Activated T-helper 1 cell treated with anti-CD3 and anti-CD28 coated beads, Interleukin-12 subunit alpha, Interleukin-12 subunit beta, Interleukin-2, Interleukin-4 antibody, amounts not matched to agents 30 ng/mL and 10 ng/mL and 1 ng/mL, durations not matched to agents 14 hours and 24 hours and 36 hours (primary cell): ENCODE measurements at places on chromosomes 3 and 15. TPM values are rescaled to one million over a fixed set of nuclear protein-coding genes. Genes with fewer than 3 reads are reported as not detected.

GRCh38 chr3:141415953-141416352, 47.6 kb downstream of the ZBTB38 start:
- H3K36me3 ChIP-seq, result peaks cover 51% of the 10 kb centered on the region
- H3K27me3 ChIP-seq, result no peaks in the 10 kb centered on the region
- DNase-seq, result no peak

DNA sequence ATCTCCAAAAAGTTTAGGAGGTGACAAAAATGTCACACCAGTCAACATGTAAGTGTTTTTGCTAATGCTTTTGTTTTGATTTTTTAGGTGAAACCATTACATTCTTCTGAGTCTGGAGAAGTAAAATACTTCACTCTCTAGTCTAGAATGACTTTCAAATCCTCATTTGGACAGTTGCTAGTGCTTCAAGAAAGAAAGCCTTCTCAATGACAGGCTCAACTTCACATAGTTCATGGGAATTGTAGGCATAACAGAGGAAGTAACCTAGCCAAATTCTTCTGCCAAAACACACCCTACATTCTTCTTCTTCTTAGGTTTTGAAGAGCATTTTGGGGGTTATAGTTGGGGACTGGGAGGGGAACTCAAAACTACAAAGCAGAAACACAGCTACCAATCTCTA, 29.4 kb upstream of the HEG1 start:
- peaks cover 9% of the 10 kb centered on the region for H3K4me1 ChIP-seq
- H3K27ac ChIP-seq, result no peak overlapping the region
- H3K36me3 ChIP-seq, result peaks cover 2% of the 10 kb centered on the region
- no peak overlapping the region for H3K4me3 ChIP-seq
- H3K27me3 ChIP-seq, result peaks cover 24% of the 10 kb centered on the region
- no peak for DNase-seq

DNA sequence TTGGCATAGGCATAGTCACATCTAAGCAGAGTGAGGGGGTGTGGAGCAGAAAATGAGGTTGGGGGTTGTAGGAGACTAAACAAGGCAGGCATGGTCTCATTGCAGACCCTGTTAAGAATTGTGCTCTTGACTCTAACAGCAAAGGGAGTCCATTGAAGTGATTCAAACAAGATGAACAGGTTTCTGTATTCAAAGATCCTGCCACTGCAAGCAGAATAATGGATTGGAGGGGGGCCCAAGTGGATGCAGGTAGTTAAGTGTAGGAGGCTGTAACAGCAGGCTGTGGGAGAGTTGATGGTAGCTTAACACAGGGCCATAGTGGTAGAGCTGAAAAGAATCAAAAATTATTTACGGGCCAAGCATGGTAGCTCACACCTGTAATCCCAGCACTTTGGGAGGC, 34.4 kb downstream of the CASR start:
- no peak overlapping the region for H3K27ac ChIP-seq
- no peaks in the 10 kb centered on the region for H3K4me1 ChIP-seq
- H3K36me3 ChIP-seq, result no peaks in the 10 kb centered on the region
- H3K27me3 ChIP-seq, result peaks cover 25% of the 10 kb centered on the region

DNA sequence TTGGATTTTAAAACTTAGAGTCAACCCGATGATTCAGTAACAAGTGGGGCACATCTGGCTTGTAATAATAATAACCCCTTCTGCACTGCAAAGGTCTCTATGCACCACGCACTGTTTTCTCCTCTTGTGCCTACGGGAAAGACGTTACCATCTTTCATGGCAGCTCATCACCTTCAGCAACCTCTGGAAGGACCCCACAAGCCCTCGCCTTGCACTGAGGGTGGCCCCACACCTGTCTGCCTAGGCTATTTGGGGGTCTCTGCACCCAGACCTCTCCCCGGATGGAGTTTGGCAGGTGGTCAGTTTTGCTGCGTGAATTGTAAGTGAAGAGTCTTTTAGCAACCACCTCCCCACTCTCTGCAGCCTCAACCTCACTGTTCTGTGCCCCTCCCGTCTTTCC, 138.6 kb upstream of the MEF2A start:
- H3K27ac ChIP-seq, result peak overlapping the region; percentile 90
- peaks cover 45% of the 10 kb centered on the region for H3K4me1 ChIP-seq
- no peaks in the 10 kb centered on the region for H3K27me3 ChIP-seq
- DNase-seq, result no peak

DNA sequence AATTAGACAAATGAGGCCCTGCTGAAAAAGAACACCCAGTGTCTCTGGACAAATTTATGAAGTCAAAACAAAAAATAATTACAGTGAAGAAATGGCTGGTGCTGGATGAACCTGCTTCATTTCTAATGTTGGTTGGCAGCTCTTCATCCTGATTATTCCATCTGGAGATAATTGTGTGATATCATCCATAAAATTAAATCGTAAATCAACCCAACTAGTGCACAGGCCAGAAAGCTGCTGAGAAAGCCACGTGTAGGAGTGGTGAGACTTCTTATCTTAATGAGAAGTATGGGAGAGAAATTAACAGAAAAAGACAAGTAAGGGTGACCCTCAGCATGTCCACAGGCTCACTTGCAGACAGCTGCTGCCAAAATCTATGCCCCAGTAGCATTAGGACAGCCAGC, 465.2 kb upstream of the TGFBR2 start:
- no peaks in the 10 kb centered on the region for H3K4me1 ChIP-seq
- no peaks in the 10 kb centered on the region for H3K27me3 ChIP-seq
- no peak for DNase-seq
- no peaks in the 10 kb centered on the region for H3K36me3 ChIP-seq
- no peak overlapping the region for H3K4me3 ChIP-seq

DNA sequence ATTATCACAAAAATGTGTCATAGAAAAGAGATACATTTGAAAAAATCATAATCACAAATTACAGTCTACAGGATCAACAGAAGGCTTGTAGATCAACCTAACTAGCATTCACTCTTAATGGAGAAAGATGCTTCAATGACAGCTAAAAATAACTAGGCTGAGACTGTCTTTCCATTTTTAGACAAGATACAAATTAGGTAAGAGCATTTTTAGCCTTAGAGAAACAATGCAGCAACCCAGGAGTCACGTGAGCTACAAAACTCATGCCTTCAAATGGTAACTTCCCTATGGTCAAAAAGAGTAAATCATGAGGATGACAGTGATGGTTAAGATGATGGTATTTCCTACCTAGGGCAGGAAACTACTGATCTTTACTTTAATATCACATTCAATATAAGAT, 415.4 kb downstream of the MAGI1 start:
- H3K36me3 ChIP-seq, result no peaks in the 10 kb centered on the region
- no peak overlapping the region for H3K27ac ChIP-seq
- H3K4me3 ChIP-seq, result no peak overlapping the region
- no peak for DNase-seq
- no peaks in the 10 kb centered on the region for H3K27me3 ChIP-seq

- no peak for DNase-seq
- no peaks in the 10 kb centered on the region for H3K36me3 ChIP-seq
- no peaks in the 10 kb centered on the region for H3K4me1 ChIP-seq
- H3K4me3 ChIP-seq, result no peak overlapping the region
These were observed 95.4 kb downstream of the PLOD2 start for GRCh38 chr3:146065573-146066006.

DNA sequence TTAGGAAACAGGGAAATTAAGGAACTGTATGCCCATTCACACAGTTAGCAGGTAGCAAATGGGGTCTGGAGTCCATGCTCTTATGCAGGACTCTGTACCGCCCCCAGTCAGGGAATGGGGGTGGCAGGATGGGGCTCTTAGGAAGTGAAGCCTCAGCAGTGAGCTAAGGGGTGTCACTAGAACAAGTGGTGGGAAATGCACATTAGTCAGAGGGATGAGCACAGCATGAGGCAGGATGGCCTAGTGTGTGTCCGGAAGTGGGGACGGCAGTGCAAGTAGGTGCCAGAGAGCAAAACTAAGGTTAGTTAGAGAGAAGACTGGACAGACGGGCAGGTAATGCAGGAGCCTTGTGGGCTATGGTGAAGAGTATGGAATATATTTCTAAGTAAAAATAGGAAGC, 60.7 kb downstream of the ST3GAL6 start:
- H3K27ac ChIP-seq, result no peak overlapping the region
- H3K4me3 ChIP-seq, result no peak overlapping the region
- no peaks in the 10 kb centered on the region for H3K36me3 ChIP-seq
- no peak for DNase-seq

DNA sequence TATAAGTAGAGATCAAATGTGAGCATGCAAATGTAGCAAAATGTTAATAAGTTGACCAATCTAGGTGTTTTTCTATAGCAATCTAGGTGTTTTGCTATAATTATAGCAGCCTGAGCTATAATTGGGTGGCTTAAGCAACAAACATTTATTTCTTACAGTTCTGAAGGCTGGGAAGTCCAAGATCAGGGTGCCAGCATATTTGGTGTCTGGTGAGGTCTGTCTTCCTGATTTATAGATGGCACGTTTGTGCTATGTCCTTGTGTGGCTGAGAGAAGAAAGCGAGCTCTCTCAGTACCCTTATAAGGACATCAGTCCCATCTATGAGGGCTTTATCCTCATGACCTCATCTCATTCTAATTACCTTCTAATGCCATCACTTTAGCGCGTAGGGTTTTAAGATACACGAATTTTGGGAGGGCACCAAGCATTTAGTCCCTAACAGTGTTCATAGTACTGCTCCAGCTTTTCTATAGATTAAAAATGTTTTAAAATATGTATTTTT, 171.1 kb downstream of the GHSR start:
- no peak overlapping the region for H3K27ac ChIP-seq
- H3K27me3 ChIP-seq, result no peaks in the 10 kb centered on the region
- H3K4me1 ChIP-seq, result no peaks in the 10 kb centered on the region
- no peak overlapping the region for H3K4me3 ChIP-seq
- H3K36me3 ChIP-seq, result peaks cover 6% of the 10 kb centered on the region

- DNase-seq, result no peak
- no peak overlapping the region for H3K27ac ChIP-seq
- no peak overlapping the region for H3K4me3 ChIP-seq
- H3K4me1 ChIP-seq, result no peaks in the 10 kb centered on the region
These were observed 177.9 kb downstream of the SATB1 start for GRCh38 chr3:18247139-18247695.

GRCh38 chr3:170760174-170760526, 109.8 kb downstream of the RPL22L1 start:
- H3K27ac ChIP-seq, result no peak overlapping the region
- H3K4me1 ChIP-seq, result no peaks in the 10 kb centered on the region
- peaks cover 5% of the 10 kb centered on the region for H3K27me3 ChIP-seq
- no peak overlapping the region for H3K4me3 ChIP-seq
- no peaks in the 10 kb centered on the region for H3K36me3 ChIP-seq

DNA sequence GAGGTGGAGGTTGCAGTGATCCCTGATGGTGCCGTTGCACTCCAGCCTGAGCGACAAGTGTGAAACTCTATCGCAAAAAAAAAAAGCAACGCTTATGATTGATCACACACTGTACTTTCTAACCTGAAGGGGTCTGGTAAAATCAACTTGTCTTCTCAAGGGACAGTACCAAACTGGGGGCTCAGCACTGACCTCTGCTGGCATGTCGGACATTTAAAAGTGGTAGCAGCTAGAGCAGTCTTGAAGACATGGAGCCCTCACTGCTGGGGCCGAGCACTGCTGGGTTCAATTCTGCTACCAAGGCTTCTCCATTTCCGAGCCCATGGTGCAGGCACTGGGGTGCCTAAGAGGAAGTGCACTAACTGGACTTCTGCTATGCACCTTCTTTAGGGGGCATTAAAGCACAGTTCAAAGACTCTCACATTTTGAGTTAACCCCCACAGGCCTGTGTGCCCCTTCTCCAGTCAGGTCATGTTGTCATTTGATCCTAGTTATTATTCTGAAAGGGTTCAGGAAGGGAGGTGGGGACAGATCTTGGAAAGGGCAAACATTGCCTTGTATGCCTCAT, 26.4 kb upstream of the LAMP3 start:
- no peaks in the 10 kb centered on the region for H3K27me3 ChIP-seq
- H3K4me1 ChIP-seq, result peaks cover 15% of the 10 kb centered on the region
- no peak overlapping the region for H3K4me3 ChIP-seq
- H3K36me3 ChIP-seq, result no peaks in the 10 kb centered on the region
- no peak for DNase-seq

DNA sequence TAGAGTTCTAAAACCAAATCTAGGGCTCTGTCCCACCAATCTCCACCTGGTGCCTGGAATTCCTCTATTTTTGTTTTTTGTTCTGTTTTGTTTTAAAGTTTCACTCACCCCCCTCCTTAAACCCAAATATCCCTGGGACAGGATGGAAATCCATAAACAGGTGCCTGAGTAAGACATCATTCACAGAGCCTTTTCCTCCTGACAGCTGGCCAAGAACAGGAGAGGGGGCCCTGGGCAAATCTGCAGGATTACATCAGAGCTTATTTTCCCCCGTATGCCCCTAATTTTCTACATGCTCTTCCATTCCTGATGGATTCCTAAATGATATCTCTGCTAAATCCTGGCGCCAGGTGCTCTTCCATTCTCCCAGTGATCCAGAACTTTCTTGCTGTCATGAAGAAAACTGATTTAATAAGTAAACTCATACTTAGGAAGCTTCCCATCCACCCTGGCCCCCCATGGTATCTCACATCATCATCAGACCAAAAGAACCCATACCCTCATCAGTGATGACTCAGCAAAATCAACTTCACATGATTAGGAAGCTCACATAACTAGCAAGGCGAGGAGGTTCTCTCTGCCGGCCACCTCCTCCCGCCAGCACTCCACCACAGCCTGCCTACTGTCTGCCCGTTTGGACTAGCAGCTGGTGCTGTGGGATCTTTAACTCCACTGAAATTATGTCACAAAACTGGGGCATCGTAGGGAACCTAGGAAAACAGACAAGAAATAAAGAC, 61.0 kb downstream of the LIPC start:
- no peak overlapping the region for H3K4me3 ChIP-seq
- no peak for DNase-seq
- peaks cover 2% of the 10 kb centered on the region for H3K36me3 ChIP-seq
- H3K27ac ChIP-seq, result no peak overlapping the region
- peaks cover 55% of the 10 kb centered on the region for H3K4me1 ChIP-seq

The CPLX3 gene
- total RNA-seq, result 0.17 and 0.29 TPM in 2 replicates

The SLC6A20 gene
- total RNA-seq, result not detected in 2 replicates

The TRPM1 gene
- total RNA-seq, result not detected in 2 replicates

The RRP9 gene
- 91.8 and 93.1 TPM in 2 replicates for total RNA-seq
